ENCODE measurements at places on chromosomes 11 and 22. TPM values are rescaled to one million over a fixed set of nuclear protein-coding genes. Genes with fewer than 3 reads are reported as not detected.

NAALAD2 gene
- total RNA-seq, result 1.1 TPM

GP1BB gene
- not detected for total RNA-seq

MPPED1 gene
- not detected for total RNA-seq

RAPSN gene
- 3.6 TPM for total RNA-seq

SHISAL1 gene
- total RNA-seq, result 1.3 TPM
